ELR (cell line): ENCODE measurements at places on chromosomes 7 and 10.

DNA sequence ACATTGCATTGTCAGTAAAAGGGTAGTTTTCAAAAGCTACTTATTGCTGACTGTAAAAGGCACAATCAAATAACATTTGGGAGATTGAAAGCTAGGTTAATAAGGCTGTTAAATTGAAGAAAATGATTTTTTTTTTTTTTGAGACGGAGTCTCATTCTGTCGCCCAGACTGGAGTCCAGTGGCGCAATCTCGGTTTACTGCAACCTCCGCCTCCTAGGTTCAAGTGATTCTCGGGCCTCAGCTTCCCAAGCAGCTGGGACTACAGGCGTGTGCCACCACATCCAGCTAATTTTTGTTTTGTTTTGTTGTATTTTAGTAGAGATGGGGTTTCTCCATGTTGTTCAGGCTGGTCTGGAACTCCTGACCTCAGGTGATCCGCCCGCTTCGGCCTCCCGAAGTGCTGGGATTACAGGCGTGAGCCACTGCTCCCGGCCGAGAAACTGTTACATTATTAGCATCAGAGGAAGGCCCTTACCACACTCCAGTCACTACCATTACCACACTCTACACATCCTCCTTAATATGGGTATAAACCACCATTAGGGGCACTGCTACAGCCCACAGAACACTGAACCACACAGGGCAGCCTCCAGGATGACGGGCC, 1.0 kb downstream of the CYP51A1 start:
- no peak for DNase-seq

DNA sequence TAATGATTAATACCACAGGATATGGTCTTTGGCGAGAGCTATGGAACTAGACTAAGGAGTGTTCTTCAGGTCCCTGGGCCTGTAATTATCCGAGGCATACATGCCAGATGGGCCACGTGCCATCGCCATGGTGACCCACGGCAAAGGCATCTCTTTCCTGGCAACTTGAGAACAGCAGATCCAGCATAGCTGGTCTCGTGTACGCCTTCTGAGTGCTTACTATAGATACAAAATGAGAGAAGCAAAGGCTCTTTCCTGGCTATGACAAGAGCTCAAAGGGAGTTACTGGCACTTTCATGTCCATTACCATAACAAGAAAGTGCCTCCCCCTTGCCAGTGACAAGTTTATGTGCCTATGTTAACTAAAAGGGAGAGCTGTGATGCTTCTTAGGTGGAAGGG, 26.0 kb upstream of the GLI3 start:
- peak; percentile 85 for DNase-seq

- DNase-seq, result no peak
These were observed 35.0 kb downstream of the SH3PXD2A start for GRCh38 chr10:103820101-103821062.

- DNase-seq, result no peak
These were observed 191.4 kb upstream of the SVIL start for GRCh38 chr10:29826221-29826620.

- no peak for DNase-seq
These were observed 202.5 kb upstream of the AHR start for GRCh38 chr7:17095931-17096330.

GRCh38 chr10:124486635-124487034, 25.0 kb downstream of the LHPP start:
- no peak for DNase-seq

DNA sequence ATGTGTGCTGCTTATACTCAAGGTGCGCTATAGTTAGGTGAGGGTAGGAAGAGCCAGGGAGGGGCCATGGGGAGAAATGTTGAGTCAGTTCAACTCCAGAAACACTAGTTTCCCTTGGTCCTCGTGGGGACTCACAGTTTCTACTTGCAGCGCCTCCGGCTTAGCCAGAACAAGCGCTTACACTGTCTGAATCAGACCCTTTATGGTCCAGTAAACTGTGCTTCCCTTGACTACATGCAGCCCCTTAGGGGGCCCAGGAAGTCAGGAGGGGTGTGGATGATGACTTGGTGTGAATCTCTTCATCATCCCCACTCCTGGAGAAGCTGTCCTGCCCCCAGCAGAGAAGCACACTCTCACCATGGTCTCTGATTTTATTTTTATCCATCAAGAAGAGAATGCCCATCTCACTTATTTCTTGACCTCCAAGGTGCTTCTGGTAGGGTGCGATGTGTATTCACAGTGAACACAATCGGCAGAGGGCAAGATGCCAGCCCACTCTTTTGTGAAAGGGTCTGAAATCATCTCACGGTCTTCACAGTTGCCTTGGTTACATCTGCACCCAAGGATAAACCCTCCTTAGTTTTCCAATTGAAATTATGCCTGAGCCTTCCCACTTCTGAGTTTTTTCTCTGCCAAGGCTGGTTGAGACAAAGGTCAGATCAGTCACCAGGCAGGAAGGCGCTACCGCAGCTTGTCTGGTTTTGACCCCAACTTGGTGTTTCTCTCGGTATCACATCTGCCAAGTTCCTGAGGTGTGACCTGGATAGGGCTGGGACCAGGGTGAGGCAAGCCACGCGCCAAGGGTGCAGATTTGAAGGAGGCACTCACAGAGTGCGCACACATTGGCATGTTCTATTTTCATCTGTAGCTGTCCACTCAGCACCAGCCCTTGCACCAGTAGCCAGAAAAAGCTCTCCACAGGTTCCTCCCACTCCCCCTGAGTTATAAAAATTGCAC, 62.7 kb upstream of the LRRC4 start:
- DNase-seq, result no peak

- DNase-seq, result peak; percentile 92
These were observed 84.9 kb upstream of the ADRB1 start for GRCh38 chr10:113958631-113959382.

DNA sequence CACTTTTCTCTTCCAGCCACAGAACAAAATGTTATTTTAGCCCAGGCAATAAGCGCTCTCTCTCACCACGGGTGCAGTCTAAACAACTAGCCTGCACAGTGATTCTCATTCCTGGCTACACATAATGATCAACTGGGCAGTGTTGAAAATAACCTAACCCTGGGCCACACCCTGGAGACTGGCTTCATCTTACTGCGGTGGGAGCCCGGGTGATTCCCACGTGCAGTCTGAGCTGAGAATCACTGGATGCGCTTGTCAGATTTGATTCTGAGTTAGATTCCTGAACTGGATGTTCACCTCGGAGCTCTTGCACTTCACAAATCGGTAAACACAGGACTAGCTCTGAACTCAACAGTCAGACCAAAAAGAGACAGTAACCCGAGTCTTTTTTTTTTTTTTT, 14.9 kb downstream of the ZC3HAV1 start:
- DNase-seq, result no peak

- no peak for DNase-seq
These were observed 16.0 kb upstream of the DLX6 start for GRCh38 chr7:96989241-96989858.

GRCh38 chr10:89156161-89156835, 50.8 kb downstream of the CH25H start:
- DNase-seq, result no peak

DNA sequence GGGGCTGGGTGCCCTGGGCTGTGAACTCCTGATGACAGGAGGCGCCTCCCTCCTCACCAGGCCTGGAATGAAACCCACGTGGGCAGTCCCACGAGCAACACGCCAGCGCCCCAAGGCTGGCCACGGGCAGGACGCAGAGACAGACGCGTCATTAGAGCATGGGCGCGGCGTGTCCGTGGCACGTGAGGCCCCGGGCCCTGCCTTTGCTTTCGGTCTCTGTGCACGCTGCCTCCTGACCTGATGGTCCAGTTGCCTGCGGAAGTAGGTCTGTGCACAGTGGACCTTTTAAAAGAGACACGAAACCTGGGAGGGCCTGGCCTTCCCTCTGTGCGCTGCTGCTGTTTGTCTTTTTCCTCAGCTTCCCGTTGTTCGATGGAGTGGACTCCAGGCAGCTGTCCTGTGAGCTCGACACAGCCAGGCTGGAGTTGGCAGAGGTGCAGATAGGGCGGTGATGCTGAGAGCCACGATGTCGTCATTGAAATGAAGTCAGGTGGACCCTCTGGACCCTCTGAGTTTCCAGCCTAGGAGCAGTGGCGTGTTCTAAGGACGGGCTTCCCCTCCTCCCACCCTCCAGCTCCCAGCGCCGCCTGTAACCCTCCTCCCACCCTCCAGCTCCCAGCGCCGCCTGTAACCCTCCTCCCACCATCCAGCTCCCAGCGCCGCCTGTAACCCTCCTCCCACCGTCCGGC, 40.1 kb upstream of the CFAP46 start:
- DNase-seq, result no peak

GRCh38 chr7:28762651-28763050, 195.5 kb downstream of the TRIL start:
- no peak for DNase-seq

- DNase-seq, result no peak
These were observed 164.3 kb downstream of the JAZF1 start for GRCh38 chr7:28016297-28016696.

DNA sequence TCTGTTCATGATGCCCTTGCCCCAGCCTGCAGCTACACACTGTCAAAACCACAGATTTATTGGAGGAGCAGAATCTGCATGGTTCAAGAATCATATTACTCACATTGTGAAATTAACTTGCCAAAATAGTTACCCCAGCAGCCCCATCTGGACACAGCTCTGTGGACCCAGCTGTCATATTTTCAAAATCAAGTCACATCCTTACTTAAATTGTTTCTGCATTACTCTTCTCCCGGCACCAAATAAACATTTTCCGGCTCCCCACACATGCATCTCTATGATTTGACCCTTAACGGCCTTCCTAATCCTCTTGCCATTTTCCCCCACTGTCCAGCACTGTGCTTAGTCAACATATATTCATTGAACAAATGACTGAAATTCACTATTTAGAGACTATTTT, 43.8 kb upstream of the GPR26 start:
- DNase-seq, result peak; percentile 45

DNA sequence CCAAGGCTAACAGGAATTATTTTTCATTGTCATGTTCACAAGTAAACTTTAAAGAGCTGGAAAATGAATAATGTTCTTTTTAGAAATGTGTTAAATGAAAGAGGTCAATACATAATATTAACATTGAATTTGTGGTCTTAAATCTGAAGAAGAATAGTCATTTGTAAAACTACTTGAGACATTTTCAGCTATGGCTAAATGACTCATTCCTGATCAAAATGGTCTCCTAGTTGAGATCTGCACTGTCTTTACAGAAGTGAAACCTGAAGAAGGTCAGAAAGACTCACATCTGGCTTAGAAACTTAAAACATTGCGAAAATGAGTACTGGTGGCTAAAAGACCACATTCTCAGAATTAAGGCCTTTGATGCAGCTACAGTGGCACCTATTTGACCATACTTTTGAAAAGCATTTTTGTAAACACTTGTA, 5.9 kb downstream of the PIK3CG start:
- DNase-seq, result peak; percentile 8

DNA sequence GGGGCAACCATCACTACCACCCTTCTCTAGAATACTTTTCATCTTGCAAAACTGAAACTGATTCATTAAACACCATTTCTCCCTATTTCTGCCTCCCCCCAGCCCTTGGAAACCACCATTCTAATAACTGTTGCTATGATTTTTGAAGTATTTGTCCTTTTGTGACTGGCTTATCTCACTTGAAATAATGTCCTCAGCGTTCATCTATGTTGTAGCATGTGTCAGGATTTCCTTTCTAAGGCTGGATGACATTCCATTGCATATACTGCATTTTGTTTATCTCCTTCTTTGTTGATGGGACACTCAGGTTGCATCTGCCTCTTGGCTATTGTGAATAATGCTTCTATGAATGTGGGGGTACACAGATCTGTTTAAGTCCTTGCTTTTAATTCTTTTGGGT, 327.6 kb upstream of the ZNF32 start:
- DNase-seq, result no peak

DNA sequence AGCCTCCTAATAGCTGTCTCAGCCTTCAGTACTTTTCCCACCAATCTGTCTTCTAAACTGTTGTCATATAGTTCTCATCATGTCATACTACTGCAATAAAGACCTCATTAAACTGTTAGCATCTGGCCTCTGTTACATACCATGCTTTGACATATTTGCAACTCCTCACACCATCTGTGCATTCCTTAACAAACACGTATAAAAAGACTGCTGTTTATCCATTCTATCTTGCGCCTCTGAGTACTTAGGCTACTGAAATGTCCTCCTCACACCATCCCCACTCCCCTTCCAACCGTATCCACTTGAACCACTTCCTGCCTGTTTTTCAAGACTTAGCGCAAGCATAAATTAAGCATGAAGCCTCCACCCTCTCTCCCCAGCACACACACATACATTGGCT, 41.6 kb downstream of the SLC16A9 start:
- no peak for DNase-seq

- peak; percentile 47 for DNase-seq
These were observed 37.7 kb upstream of the TOMM7 start for GRCh38 chr7:22860337-22860736.

- DNase-seq, result no peak
These were observed 172.0 kb downstream of the DGKI start for GRCh38 chr7:137674551-137675409.

DNA sequence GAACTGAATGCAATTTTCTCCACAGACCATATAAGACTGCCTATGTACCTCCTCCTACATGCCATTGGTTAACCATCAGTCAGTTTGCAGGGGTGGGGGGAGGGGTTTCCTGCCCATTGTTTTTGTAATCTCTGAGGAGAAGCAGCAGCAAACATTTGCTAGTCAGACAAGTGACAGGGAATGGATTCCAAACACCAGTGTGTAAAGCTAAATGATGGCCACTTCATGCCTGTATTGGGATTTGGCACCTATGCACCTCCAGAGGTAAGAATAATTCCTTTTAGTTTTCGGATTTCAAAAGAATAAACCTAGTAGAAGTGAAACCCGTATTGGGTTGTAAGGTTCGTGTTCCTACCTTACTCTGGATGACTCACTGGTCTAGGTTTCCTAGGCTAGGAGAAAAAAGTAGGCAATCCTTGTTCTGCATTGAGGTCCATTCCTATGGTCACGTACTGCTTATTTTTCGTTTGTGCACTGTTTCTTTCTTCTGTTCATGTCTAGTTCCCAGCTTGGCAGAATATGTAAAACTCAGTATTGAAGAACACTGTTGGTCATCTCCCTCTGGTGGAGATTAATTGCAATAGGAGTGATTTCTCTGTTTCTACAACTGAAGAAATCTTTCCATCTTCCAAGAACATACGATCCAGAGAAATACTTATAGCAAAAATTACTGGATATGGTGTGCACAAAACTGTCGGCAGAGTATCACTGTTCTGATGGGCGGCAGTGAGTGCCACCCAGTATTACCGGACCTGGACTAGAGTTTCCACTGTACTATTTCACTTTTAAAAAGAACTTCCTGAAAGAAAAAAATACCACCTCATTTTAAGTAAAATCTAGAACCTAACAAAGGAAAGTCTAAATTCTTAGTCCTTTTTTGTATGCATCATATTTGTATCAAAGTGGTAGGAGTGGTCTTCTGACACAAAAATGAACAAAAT, at the start of gene AKR1C3:
AKR1C3 (plus strand) TSS at position 150 of the 941 bp plus-strand sequence; CDS start at position 181, 31 bp downstream.
- DNase-seq, result peak; percentile 76

DNA sequence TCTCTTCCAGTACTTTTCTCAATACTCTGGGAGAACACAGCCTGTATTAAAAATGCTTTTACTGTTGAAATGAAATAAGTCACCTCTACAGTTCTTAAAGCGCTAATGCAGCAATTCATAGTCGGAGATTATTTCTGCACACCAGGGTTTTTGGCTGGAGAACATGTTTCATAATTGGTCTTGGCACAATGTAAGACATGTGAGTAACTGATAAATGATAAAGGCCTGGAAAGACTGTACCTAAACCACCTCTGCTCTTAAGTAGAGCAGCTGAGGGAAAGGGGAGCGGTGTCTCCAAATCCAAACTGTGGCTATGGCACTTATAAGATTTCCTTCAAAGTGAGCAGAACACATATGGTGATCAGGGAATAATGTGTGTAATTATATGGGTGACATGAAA, 390.3 kb upstream of the MBL2 start:
- DNase-seq, result no peak
